ENCODE measurements at places on chromosomes 2 and 18.
A peak's percentile ranks its signal among the peaks of the same experiment; 100 is the strongest.

- DNase-seq: no peak
These were observed 53.2 kb upstream of the MAT2A start for GRCh38 chr2:85485815-85486214.

DNA sequence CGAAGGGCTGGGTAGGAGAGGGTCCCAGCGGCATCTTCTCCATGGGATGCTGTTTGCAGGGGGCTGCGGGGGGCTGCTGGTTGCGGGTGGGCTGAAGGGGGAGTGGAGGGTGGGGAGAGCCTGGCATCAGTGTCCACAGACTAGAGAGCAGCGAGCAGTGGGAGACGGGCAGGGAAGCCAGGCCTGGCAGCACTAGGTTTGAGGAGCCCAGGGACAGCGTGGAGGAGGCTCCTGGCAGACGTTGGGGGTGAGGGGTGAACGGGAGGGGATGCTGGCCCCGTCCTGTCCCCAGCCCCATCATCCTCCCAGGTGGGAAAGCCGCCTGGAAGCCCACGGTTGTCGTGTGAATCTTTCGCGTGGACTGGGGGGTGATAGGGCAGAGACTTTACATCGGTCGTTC lies 48.2 kb upstream of the TFCP2L1 start:
- DNase-seq: no peak

GRCh38 chr2:158457826-158458616 lies 1.3 kb downstream of the PKP4 start:
- DNase-seq: peak; percentile 87

DNA sequence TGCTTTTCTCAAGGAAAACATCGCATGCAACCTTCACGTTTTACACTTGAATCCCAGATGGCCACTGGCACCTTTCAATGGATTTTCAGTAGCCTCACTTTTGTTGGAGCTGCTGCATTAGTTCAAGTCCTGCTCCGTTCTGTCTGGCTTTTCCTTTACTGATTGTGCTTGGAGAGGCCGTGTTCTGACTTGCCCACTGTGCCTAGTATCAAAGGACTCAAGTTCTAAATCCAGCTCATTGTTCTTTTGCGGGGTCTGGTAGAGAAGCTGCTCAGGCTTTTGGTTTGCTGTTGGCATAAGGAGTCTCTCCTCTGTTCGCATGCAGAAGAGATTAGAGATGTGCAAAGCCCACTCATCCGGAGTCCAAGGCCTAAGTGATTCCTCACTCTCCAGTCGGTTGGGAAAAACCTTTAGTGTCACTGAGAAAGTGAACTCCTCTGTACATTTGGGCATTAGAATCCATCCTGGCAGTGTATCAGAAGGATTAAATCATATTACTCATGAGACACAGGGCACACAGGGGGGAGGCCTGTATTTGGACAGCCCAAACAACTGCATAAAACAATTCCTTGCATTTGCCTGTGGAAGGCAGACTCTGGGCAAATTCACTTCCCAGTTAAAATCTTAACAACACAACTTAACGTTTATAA lies 69.7 kb downstream of the NCK2 start:
- no peak for DNase-seq

GRCh38 chr2:240135706-240136012 lies 446 bp downstream of the COPS9 start:
- DNase-seq: no peak

GRCh38 chr2:238644095-238645081 lies 203.5 kb upstream of the TWIST2 start:
- no peak for DNase-seq

DNA sequence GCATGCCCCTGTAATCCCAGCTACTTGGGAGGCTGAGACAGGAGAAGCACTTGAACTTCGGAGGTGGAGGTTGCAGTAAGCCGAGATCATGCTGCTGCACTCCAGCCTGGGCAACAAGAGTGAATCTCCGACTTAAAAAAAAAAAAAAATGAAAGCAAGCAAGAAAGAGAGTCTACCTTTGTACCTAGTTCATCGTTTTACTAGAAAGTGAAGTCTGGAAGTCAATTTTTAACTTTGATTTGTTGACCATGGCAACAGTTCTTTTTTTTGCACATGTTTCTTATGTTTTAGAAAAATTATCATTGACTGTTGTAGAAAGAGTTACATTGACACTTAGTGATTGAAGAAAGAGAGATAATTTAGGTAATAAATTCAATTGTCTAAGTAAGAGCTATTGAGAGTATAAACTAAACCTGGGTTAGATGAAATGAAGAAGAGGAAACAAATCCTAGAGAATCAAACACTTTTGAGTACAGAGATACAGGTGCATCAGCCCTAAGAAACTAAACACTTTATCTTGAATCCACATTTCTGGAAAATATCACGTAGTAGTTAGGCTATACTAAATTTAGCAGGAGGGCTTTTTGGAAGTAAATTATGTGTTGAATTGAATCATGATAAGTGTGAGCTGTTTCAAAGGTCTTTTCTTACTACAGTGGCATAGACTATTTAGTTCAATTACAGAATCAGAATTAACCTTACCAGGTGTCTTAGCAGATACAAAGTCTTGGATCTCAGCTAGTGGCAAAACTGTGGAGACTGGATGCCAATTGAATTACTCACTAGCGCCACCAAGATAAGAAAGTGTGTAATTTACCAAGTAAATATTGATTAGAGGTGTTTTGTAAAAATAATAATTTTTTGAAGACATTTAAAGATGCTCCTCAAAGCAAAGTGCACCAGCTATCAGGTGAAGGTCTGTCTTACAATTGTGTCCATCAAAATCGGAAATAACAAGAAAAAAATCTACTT lies 303.4 kb upstream of the NRXN1 start:
- no peak for DNase-seq

- DNase-seq: no peak
These were observed 93.7 kb downstream of the COBLL1 start for GRCh38 chr2:164747783-164748433.

DNA sequence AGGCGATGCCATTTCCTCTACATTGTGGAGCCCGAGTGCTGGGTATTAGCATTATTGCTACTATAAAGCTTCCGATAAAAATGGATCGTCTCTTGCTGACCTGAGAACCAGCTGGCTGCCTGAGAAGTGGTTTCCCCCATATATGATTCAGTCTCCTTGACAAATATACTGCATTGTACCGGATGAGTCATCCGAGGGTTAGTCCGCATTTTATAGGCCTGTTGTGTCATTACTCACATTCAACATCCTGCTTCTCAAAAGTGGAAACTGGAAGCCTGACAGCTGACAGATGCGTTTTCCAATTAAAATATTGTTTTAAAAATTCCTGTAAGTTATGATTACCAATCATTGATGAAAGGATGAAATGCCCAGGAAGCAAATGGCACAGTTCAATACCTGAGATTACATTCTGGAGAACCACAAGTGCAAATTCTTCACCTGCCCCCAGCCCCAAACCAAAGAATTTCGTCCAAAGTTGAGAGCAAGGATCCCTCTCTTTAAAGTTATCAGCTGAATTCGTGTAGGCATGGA lies 65.7 kb downstream of the SPRED2 start:
- peak; percentile 46 for DNase-seq

- DNase-seq: no peak
These were observed 99.8 kb upstream of the COPS8 start for GRCh38 chr2:236985761-236986339.

DNA sequence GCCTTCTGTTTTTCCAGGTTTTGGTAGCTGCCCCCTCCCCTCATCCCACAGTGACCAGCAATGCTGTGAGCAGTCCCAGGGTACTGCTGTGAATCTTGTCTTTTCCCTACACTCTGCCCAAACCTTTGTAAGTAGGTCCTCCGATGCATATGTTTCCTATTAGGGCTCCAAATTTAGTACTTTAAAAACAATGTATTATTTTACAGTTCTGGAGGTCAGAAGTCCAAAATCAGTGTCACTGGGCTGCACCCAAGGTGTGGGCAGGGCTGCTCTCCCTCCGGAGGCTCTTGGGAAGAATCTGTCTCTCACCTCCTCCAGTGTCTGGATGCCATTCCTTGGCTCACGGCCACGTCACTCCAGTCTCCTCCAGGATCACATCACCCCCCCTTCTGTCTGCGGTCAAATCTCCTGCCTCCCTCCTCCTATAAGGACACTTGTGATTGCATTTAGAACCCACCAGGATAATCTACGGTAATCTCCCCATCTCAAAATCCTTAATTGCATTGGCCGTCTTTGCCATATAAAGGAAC lies 208.5 kb downstream of the SH3BP4 start:
- DNase-seq: no peak

DNA sequence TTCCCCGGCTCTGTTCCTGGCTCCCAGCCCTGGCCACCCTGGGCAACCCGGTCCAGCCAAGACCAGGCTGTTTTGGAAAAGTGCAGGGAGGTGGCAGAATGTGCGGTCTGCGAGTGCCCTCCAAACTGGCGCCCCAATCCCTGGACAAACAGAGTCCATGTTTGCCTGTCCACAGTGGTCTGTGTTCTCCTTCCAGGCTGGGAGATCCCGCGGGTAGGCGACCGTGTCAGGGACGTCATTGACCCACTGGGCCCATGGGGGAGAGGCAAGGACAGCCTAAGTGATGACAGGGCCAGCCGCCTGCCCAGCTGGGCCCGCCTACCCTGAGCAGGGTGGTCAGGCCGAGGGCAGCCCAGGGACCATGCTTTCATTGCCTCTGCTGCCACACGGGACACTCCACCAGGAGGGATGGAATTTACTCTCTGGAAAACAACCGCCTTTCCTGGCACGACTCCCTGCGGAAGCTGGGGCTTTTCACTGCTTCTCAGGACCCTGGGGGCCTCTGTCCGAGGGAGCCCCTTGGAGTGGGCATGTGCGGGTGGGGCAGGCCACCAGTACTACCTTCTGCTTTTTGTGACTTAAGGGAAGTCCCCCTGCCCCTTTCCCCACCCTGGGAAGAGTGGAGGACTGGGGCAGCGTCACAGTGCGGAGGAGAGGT lies 20.1 kb downstream of the CYP26B1 start:
- DNase-seq: no peak

DNA sequence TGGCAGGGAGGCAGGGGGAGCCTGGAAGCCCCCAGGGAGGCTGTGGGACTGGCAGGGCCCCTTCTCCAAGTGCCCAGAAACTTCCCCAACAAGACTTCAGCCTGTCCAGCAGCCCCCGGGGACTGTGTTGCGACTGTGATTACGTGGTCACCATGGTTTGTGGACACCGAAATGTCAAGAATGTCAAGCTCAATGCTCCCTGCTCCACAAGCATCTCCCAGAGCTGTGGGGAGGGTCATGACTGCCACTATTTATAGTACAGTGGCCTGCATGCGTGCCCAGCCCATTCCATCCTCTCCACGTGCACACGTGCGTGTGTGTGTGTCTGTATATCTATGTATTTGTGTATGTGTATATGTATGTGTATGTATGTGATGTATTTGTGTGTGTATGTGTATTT lies 93.8 kb upstream of the MBOAT2 start:
- no peak for DNase-seq

GRCh38 chr2:181052523-181052891 lies 72.1 kb downstream of the UBE2E3 start:
- no peak for DNase-seq
